ENCODE measurements at places on chromosomes 6 and 20. TPM values are rescaled to one million over a fixed set of nuclear protein-coding genes. Genes with fewer than 3 reads are reported as not detected.
A peak's percentile ranks its signal among the peaks of the same experiment; 100 is the strongest.

HLA-F gene
- 2.8 TPM for total RNA-seq

VGLL2 gene
- total RNA-seq: 3.0 TPM

SLPI gene
- total RNA-seq: 73.6 TPM

EDN1 gene
- 20.3 TPM for total RNA-seq

MKKS gene
- 16.2 TPM for total RNA-seq

IL17A gene
- total RNA-seq: not detected

KIF25 gene
- not detected for total RNA-seq

DNA sequence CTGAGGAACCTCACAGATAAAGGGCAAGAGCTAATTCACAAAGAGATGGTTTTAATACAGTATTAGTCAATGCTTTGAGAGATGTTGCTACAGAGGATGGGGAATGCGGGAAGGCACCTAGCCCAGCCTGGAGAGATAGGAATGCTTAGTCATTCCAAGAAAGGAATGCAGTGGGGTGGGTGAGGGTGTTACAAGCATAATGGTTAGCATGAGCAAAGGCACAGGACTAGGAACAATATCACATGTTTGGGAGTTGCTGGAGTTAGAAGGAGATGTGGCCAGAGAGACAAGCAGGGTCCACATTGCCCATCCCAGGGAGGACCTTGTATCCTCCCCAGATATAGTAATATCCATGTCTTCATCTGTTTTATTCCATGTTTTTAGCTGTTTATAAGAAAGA lies 107.0 kb upstream of the OGFRL1 start:
- H3K4me3 ChIP-seq: no peak overlapping the region
- no peak overlapping the region for H3K27ac ChIP-seq
- no peaks in the 10 kb centered on the region for H3K4me1 ChIP-seq
- H3K27me3 ChIP-seq: peaks cover 9% of the 10 kb centered on the region
- DNase-seq: no peak
- H3K36me3 ChIP-seq: peaks cover 4% of the 10 kb centered on the region

DNA sequence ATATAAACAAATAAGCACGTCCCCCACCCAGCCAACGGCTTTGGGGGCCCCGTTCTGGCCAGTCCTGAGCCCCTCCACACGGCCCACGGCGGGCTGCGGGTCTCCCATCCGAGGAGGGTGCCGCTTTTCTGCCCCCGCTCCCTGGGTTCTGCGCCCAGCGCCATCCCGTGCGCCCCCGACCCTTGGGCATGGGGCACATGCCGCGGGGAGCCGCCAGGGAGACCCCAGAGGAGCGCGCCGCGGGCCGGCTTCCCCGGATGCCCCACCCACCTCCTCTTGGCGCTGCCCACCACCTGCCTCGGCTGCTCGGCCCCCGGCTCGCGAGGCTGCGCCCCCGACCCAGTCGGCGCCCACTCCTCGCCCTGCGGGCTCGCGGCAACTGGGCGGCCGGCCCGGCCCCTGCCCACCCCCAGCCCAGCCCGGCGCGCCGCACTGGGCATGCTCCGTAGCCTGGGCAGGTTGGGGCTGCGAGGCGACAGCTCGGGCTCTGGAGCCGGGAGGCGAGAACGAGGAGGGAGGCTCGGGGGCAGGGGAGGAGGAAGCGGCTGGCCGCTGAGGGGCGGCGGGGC lies 570 bp upstream of the PLCB4 start:
- peak; percentile 79 for DNase-seq
- no peaks in the 10 kb centered on the region for H3K36me3 ChIP-seq
- peak overlapping the region; percentile 91 for H3K4me3 ChIP-seq
- peaks cover 4% of the 10 kb centered on the region for H3K27me3 ChIP-seq
- peak overlapping the region; percentile 74 for H3K27ac ChIP-seq
- peaks cover 24% of the 10 kb centered on the region for H3K4me1 ChIP-seq

- H3K4me1 ChIP-seq: peaks cover 10% of the 10 kb centered on the region
- DNase-seq: no peak
- H3K27me3 ChIP-seq: no peaks in the 10 kb centered on the region
- H3K36me3 ChIP-seq: peaks cover 26% of the 10 kb centered on the region
Observed at GRCh38 chr6:166504100-166504499, 82.4 kb downstream of the RAMACL start.

DNA sequence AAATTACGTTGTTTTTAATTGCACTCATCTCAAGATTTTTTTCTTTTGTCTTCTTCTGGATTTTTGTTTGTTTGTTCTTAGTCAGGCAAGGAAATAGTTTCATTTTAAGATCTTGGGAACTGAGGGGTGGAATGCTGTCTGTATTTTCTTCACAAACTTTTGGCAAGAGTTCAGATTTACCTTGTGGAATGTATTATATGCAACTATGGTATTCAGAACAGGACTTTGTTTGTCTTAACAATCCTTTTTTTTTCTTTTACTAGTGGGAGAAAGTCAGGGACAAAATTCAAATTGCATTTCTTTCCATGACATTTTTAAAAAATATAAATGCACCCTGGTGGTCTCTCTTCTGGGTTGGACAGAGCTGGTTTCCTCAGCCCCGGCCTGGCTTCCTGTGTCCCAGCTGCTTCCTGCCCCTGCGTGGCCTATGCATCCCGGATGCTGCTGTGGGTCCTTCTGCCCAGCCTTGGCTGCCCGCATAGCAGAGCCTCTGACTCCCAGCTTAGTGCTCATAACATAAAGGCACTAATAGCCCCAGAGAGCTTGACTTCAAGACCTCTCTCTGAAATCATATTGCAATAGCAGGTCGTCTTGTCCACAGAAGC lies 520.7 kb downstream of the QKI start:
- no peak overlapping the region for H3K27ac ChIP-seq
- no peaks in the 10 kb centered on the region for H3K27me3 ChIP-seq
- H3K4me3 ChIP-seq: no peak overlapping the region
- no peaks in the 10 kb centered on the region for H3K36me3 ChIP-seq
- H3K4me1 ChIP-seq: peaks cover 10% of the 10 kb centered on the region
- no peak for DNase-seq

DNA sequence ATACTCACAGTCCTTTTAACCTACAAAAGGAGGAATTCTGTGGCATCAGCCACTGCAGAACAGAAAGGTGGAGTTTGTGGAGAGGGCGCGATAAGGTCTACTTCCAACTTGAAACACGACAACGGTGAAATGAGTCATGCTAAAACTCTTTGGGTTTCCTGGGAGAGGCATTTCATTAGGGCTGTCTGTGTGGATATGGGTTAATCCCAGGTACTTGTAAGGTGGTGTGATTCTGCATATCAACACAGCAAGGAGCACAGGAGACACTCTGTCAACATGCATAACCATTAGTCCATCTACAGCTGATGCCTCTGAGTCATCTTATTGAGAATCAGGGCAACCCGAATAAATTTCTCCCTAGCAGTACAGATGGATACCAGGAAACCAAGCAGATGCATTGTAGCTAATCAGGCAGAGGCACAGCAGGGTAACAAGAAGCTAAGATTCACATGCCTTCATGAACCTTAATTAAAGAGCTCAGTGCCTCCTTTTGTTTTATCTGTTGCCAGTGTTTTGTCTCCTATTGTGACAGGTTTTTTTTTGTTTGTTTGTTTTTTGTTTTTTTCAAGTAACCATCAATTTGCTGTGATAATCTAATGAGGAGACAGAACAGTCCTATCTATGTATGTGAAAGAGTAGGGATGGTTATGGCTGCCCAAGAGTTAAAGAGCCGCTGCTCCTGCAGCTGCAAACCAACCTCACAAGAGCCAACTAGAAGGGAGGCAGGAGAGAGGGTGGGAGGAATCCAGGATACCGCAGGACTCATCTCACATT lies 315.8 kb upstream of the SOX4 start:
- no peak overlapping the region for H3K27ac ChIP-seq
- H3K27me3 ChIP-seq: no peaks in the 10 kb centered on the region
- no peak for DNase-seq
- peaks cover 8% of the 10 kb centered on the region for H3K36me3 ChIP-seq

DNA sequence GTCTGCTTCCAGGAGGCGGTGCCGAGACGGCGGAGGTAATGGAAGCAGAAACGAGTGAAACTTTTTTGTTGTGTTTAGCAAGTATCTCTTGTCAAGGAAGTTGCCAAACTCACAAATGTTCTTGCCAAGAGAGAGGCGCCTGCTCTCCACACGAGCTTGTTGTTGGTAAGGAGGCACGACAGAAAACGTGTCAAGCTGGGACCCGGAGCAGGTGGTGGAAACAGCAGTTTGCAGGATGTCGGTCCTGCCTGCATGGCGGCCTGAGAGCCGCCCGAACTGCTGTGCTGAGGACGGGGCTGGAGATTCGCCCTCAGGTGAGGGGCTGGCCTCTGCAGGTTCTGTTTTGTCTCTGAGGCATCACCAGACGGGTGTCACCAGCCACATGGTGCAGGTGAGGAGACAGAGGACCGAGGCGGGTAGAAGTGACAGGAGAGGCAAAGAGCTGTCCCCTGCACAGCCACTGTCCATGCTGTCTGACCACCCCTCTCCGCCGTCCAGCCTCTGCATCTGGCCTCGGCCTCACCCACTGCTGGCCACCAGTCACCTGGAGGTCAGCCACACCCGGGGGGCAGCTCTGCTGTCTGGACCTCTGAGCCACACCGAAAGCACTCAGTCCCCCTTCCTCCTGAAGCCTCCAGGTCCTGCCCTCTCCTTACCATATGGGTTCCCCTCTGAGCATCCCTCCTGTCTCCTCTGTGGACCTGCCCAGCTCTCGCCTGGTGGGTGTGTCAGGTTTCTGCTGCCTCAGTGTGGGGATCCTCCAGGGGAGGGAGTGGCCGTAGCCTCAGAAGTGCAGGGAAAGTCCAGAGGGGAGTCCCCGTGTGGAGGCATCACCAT lies 261.5 kb downstream of the TAF4 start:
- no peaks in the 10 kb centered on the region for H3K36me3 ChIP-seq
- no peak overlapping the region for H3K27ac ChIP-seq
- H3K4me3 ChIP-seq: no peak overlapping the region
- peaks cover 14% of the 10 kb centered on the region for H3K4me1 ChIP-seq
- DNase-seq: no peak

DNA sequence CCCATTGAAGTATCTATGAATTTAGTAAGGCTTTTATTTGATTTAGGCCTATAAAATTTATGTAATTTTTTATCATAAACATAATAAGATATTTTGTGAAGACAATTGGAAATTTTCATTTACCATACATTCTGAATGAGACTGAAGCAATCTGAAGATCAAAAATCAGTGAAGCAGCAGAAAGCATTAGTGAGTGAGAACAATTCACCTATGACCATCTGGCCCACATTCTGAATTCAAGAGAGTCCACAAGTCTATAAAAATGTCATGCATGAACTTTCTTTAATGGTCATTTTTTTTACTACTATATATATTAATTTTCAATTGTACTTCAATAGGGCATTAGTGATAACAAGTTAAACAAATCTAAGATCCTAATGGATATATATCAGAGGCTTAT lies 1026.6 kb upstream of the MAP3K7 start:
- H3K4me1 ChIP-seq: peaks cover 6% of the 10 kb centered on the region
- no peaks in the 10 kb centered on the region for H3K27me3 ChIP-seq
- H3K4me3 ChIP-seq: no peak overlapping the region

DNA sequence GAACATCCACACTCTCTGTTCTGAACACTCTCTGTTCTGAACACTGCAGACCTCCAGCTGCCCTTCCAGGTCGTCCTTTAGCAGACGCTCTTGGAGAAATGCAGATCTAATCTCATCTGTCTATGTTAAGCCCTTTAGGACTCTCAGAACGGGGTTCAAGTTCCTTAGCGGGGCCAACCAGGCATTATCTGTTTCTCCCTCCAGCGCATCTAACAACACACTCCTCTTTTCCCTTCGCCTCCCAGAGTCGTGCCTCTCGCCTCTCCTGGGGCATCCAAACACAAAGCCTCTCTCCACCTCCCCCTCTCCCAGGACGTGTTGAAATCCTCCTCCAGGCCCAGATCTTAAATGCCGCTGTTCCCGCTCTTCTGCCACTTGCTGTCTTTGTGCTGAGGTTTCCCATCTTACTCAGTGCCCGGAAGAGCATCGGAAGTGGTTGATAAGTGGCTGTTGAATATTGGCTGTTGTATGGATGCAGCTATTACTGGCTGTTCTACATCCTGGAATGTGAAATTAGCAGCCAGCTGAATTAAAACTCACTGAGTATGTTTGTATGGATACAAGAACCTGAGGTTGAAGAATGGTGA lies 108.4 kb upstream of the GGTLC1 start:
- no peak for DNase-seq
- H3K27me3 ChIP-seq: peaks cover 64% of the 10 kb centered on the region
- no peaks in the 10 kb centered on the region for H3K36me3 ChIP-seq

DNA sequence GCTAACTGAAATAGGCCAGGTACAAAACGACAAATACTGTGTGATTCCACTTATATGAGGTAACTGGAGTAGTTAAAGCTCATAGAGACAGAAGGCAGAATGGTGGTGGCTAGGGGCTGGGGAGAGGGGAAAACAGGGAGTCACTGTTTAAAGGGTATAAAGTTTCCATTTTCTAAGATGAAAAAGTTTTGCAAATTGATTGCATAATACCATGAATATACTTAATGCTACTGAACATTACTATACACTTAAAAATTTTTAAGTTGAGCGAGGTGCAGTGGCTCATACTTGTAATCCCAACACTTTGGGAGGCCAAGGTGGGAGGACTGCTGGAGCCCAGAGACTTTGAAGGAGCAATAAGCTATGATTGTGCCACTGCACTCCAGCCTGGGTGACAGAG lies 138.6 kb upstream of the ARID1B start:
- no peaks in the 10 kb centered on the region for H3K27me3 ChIP-seq
- no peaks in the 10 kb centered on the region for H3K36me3 ChIP-seq
- DNase-seq: no peak
- peaks cover 17% of the 10 kb centered on the region for H3K4me1 ChIP-seq
- no peak overlapping the region for H3K4me3 ChIP-seq
- H3K27ac ChIP-seq: no peak overlapping the region

GRCh38 chr6:69900869-69901268 lies 34.5 kb downstream of the COL19A1 start:
- H3K4me1 ChIP-seq: no peaks in the 10 kb centered on the region
- no peaks in the 10 kb centered on the region for H3K36me3 ChIP-seq
- H3K27ac ChIP-seq: no peak overlapping the region
- DNase-seq: no peak
- no peaks in the 10 kb centered on the region for H3K27me3 ChIP-seq
- no peak overlapping the region for H3K4me3 ChIP-seq

DNA sequence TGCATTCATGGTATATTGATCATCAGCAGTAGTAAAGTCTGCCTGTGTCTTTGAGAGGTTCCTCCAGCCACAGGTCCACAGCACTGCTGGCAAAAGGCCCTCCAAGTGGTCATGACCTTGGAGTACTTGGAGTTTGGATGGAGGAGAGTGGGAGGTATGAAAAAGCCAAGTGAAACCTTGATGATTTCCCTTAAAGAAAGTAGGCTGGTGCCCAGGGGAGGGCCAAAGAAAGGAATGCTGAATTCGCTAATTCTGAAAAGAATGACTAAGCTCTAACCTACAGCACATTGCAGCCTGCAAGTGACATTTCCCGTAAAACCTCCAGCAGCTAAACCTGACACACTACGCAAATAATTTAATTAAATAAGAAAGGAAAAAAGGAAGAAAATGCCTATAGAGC lies 223.4 kb upstream of the TAB2 start:
- peaks cover 20% of the 10 kb centered on the region for H3K4me1 ChIP-seq
- no peaks in the 10 kb centered on the region for H3K36me3 ChIP-seq
- H3K27ac ChIP-seq: no peak overlapping the region
- DNase-seq: no peak
- no peak overlapping the region for H3K4me3 ChIP-seq

All from type B pancreatic cell (in vitro differentiated cells).